ENCODE measurements at places on chromosomes 6 and 20.

DNA sequence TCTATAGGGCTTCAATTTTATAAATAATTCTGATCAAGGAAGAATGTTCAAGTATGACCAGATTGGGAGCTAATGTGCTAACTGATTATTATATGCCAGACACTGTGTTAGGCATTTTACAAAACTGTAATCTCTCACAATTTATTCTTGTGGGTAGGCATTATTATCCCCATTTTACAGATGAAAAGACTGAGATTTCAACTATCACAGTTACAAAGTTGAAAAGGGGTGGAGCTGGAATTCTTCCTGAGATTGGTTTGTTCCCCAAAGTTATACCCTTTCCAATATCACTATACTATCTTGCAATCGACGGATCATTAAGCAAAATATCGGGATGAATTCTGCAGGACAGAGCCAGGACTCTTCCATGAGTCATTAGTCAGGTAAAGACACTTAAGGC lies 57.1 kb downstream of the TPD52L1 start:
- DNase-seq = no peak

- no peak for DNase-seq
Measured at GRCh38 chr20:51470499-51470820, 72.1 kb downstream of the NFATC2 start.

DNA sequence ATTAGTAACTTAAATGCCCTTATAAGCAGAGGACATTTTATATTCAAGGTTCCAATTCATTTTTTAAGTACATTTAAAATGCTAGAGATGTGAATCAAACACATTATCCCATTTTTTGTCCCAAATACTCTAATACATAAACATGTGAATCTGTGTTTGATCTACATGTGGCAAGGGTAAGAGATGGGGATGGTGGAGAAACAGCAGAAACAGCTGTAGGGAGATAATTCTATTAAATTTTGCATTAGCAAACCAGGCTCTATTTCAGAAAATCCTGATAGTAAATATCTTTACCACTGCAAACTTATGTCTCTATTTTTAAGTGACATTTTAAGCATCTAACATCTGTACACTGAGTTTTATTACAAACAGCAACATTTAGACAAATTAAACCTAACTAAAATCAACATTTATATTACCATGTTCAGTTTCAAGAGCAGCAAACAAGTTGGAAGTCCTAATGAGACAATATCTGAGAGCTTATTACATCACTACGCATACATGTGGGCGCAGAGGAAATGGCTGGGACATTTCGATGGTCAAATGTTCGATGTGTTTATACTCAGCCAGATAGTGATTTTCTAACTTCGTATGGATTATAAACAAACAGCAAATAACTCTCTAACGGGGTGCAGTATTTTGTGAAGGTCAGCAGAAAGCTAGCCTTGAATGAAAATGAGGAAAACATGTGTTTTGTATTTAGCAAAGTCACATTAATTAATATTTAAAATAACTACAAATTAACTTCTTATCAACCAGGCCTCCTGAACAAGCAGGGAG lies 165.1 kb downstream of the GJA1 start:
- DNase-seq = no peak

- DNase-seq = no peak
Measured at GRCh38 chr20:30489614-30490003, 767.9 kb upstream of the DEFB115 start.

- DNase-seq = no peak
Measured at GRCh38 chr6:6453186-6453585, 132.7 kb upstream of the F13A1 start.

DNA sequence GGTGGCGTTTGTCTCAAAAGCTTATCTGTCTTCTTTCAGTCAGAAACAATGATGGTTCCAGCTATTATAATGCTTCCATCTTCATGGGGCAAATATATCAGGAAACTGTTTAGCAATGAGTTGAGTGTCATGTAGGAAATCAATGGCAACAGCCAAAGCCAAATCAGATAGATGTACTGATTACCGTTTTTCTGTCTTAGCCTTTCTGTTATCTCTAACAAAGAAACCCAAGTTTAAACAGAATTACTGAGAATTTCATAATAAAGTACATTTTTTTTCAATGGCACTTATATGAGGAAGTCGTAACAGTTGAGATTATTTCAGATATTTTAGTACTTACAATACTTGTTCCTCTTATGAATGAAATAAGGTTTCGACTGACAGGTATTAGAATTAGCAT lies 1.2 kb downstream of the NOX3 start:
- DNase-seq = no peak

DNA sequence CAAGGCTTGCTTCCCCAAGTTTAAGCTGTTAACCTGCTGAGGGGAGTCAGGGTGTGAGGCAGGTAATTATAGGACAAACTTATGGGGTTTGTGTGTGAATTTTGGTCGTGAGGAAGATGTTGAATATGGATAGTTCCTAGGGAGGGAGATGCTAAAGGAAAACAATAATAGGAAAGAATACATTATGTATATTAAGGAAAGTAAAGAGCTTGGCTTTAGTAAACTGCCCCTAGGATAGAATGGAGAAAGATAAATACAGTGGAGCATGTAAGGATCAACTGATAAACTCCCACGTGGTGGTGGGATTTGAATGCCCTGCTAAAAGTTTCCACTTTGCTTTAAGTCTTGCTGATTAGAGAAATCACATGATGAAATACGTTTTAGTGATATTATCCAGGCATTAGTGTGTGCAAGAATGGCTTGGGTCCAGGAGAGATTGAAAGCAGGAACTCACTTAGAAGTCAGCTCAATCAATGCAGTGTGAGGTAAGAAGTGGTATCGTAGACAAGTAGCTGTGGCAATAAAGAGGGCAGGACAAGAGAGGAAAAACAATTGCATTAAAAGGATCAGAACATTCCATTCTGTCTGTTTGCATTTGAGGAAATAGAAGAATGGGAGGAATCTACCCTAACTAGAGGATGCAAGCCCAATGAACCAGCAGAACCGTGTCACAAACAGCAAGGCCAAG lies 52.5 kb downstream of the RPS12 start:
- DNase-seq = no peak

DNA sequence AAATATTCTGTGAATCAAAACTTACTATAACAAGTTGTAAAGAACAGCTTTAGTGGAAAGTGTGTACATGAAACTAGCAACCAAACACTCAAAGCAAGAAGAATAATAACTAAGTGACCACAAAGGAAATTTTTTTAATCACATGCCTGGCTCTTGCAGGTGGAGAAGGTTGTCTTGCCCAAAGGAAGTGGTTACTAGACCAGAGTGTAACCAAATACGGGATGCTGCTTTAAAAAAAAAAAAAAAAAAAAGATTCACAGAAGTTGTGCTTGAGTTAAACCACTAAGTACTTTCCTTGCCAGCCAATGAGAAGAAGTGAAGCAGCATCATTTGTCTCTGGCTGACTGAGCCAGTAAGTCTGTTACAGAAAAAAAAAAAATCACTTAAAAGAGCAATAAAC lies 19.1 kb upstream of the HLA-DQB1 start:
- DNase-seq = peak; percentile 12

DNA sequence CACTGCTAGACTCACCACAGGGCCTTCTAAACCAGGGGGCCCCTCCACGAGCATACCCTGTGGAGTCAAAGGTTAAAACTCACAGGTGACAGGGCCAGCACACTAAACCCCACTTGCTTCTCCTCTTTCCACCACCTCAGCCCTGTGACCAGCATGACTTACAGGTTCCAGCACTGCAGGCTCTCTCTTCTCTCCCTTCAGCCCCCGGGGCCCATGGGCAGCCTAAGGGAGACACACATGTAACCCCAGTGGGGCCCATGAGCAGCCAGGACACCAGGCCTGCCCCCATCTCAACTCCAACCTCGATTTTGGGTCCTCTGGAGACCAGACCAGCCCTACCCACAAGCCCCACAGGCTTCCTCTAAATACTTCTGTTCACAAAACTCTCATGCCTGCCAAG lies 28.0 kb downstream of the HLA-DPB1 start:
- DNase-seq = no peak

DNA sequence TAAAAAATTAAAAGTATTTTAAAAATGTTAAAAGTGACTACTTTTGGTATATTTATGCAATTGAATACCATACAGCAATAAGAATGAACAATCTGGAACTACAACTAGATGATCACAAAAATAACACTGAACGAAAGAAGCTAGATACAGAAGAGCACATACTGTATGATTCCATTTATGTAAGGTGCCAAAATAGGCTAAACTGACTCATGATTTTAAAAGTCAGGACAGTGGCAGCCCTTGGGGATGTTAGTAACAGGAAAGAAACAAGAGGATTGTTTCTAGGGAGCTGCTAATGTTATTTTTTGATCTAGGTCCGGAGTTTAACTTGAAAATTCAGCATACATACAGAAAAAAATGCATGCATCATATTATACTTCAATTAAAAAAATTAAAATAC lies 42.3 kb downstream of the KIF13A start:
- no peak for DNase-seq

DNA sequence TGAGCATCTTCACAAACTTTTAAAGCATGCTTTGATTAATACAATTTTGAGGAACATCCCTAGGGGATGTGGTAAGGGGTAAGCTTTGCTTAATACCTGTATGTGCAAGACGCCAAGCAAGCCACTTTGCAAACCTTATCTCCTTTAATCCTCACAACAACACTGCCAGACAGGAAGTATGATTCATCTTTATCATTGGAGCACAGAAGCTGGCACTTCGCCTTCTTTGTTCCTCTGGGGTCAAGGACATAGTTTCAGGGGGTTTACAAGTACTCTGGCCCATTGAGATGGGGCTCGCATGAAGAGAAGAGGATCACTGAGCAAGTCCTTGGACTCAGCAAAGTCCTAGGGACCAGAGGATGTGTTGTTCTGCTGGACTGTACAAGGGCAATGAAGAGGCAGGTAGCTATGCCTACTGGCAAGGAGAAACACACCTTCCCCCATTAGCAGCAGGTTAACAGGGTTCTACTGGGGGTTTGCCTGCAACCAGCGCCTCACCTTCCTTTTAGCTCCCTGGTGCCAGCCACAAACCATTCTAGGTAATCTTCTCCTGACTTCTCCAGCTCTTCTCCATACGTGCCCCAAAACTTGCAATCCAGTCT lies 8.8 kb downstream of the TMEM244 start:
- no peak for DNase-seq

GRCh38 chr6:165983112-165984072 lies 184.3 kb downstream of the TBXT start:
- DNase-seq = no peak

DNA sequence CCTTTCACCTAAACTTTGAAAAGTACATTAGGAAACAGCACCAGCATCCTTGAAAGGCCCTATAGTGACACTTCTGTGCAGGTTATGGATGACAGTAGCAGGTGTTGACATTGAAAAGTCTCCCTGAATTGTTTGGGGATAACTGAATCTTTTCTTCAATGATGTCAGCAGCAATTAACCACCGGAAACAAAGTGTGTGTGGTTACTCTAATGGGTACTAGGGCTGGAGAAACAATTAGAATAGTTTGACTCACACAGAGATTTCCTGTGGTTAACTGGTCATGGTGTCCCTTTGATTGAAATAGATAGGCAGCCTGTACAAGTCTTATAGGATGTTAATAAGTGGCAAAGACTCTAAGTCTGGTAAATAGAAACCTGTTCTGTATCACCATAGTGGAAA lies 189.1 kb downstream of the TBX18 start:
- peak; percentile 84 for DNase-seq

DNA sequence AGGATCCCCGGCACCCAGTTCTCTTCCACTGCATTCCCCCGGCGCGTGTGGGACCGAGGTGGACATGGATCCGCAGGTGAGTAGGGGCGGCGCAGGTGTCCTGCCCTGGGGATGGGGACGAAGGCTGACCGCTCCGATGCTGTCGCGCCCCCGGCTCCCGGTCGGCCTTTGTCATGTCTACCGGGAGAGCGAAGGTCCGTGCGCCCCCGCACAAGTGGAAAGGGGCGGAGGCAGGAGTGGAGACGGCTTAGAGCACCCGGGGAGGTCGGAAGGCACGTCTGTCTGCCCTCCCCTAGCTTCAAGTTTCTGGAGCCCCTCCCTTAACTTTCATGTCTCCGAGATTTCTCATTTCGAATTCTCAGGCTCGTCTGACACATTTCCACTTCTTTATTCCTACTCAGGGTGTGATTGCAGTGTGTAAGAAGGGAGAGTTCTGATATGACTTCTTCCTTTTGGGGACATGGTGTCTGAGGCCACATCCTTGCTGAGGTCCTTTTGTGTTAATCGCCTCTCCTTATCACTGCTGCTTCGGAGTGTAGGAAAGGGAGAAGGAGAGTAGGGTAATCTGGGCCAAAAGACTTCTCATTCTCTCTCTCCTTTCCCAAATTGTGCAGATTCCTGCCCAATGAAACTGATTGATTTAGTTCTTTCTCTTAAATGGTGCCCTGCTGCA lies 435 bp downstream of the KIFC1 start:
- no peak for DNase-seq

- DNase-seq = no peak
Measured at GRCh38 chr20:17602493-17602892, 32.6 kb downstream of the DSTN start.

DNA sequence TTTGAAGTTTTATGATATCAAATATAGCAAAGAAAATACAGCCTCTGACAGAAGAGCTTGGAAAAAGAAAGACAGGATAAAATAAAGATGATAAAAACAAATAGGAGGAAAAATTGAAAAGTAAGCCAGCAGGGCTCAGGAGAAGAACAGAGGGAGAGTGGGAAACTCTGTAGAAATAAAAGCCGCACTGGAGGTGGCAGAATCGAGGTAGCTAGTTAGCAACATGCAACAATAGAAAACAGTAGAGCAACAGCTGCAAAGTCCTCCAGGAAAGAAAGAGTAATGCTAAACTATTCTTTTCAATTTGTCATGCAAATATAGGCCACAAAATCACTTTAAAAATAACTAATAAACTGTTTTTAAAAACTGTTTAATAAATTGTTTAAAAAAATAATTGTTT lies 28.8 kb downstream of the HBS1L start:
- DNase-seq = peak; percentile 37

GRCh38 chr20:62191781-62192559 lies 9.1 kb downstream of the MTG2 start:
- DNase-seq = no peak

GRCh38 chr20:38343311-38344106 lies 2.8 kb upstream of the LBP start:
- DNase-seq = peak; percentile 24

- no peak for DNase-seq
Measured at GRCh38 chr6:150775415-150776203, 89.9 kb upstream of the MTHFD1L start.

GRCh38 chr6:133340557-133340956 lies 99.4 kb downstream of the EYA4 start:
- DNase-seq = no peak

GRCh38 chr6:17491416-17492142 lies 98.2 kb downstream of the CAP2 start:
- DNase-seq = peak; percentile 92

DNA sequence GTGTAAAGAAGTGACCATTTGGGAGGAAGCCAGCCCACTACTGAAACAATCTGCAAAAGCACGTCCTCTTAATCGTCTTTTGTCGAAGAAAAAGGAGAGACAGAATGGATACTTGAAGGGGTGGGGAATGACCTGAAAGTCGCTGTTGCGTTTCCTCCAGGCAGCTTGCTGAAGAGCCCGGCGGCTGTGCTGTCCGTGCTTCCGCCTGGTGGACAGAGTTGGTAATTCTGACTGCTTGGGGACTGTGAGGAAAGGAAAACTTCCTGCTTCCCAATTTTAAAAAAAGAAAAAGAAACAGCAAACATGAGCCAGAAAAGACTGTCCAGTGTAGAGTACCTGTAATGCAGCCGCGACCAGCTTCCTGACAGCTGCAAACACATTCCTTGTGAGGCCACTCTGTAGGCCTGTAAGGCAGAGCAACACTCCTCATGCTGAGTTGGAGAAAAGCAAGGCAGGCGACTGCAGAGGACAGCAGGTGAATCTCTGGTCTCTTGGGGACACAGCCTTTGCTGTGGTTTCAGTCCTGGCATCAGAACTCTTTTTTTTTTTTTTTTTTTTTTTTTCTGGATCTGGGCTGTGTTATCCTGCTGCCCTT lies 251.1 kb upstream of the TBX18 start:
- peak; percentile 80 for DNase-seq
